ENCODE measurements at places on chromosomes 7 and 10.
A peak's percentile ranks its signal among the peaks of the same experiment; 100 is the strongest.

GRCh38 chr10:92082583-92083280, 159.2 kb downstream of the BTAF1 start:
- DNase-seq = no peak

GRCh38 chr7:136214356-136214755, 237.2 kb upstream of the MTPN start:
- DNase-seq = no peak

- no peak for DNase-seq
These were observed 279.2 kb downstream of the THSD7A start for GRCh38 chr7:11552676-11553296.

- DNase-seq = no peak
These were observed 239.0 kb downstream of the DIP2C start for GRCh38 chr10:450463-450862.

DNA sequence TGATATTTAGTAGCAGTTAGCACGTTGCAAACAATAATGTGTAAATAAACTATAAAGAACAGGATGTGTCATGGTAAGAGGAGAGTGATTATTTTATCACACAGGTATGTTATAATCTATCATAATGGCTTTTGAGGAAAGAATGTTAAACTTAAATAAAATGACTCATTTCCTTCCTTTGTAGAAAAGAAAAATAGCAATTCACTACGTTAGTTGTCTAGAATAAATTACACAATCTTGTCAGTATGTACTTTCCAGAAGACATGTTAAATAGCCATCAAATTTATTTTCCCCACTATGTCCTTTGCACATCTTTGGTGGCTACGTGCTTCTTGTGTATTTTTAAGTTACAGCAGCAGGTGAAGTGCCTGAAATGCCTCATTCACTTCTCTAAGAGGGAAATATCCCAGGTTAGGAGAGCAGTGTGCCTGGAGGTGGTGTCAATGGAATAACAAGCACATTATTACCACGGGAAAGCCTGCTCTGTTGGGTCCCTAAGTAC, 133.8 kb downstream of the SEMA3A start:
- no peak for DNase-seq

GRCh38 chr7:117873310-117874190, at the start of gene CTTNBP2:
Gene CTTNBP2 (minus strand): TSS chr7:117873441. CDS start chr7:117873415, 26 bp downstream.
- peak; percentile 47 for DNase-seq

DNA sequence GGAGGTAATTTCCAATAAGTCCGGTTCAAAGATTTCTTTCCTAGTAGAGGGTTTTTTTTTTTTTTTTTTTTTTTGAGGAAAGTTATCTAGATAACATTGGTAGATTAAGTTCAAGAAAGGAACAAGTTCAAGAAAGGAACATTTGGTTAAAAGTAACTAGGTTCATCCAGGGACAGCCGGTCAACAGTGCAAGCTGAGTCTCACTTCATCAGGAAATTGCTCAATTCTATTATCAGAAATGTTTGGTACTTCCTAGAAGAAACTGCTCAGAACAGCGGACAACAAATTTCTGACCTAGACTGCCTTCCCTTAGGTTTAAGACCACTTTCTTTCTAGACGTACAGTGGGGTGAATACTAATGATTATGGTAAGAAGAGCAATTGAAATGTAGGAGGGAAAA, 3.7 kb upstream of the IL2RA start:
- no peak for DNase-seq

Measured in skin of body (tissue), 3 donors.